Vagina (tissue), 2 donors: ENCODE measurements at places on chromosomes 6 and 20.

DNA sequence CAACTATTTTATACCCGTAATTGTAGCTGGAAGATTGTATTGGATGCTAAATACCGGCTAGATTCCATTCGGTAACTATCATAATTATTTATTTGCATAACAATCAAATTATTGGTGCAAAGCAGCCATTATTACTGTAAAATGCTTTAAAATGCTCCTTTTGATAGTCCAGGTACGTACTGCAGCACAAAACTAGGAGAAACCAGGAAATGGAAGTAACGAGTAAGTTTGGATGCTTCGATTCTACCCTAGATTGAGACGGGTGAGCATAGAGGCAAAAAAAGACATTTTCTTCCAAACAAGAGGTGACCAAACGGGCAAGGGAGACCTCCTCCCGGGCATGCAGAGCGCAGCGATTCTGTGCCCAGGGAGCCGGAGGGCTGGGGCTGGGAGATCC lies 469 bp upstream of the XRN2 start:
- DNase-seq = no peak

DNA sequence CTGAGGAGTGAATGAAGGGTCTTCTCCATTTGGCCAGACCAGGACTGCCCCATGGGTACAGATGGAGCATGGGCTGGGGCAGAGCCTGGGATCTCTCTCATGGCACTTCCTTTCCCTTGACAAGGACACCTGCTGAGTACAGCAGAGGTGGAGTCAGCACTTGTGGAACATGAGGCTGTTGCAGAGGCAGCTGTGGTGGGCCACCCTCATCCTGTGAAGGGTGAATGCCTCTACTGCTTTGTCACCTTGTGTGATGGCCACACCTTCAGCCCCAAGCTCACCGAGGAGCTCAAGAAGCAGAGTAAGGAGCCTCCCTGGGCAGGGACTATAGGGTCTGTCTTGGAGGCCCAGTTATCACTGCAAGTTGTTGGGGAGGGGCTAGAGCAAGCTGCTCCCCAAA lies 29.6 kb downstream of the GSS start:
- DNase-seq = no peak

DNA sequence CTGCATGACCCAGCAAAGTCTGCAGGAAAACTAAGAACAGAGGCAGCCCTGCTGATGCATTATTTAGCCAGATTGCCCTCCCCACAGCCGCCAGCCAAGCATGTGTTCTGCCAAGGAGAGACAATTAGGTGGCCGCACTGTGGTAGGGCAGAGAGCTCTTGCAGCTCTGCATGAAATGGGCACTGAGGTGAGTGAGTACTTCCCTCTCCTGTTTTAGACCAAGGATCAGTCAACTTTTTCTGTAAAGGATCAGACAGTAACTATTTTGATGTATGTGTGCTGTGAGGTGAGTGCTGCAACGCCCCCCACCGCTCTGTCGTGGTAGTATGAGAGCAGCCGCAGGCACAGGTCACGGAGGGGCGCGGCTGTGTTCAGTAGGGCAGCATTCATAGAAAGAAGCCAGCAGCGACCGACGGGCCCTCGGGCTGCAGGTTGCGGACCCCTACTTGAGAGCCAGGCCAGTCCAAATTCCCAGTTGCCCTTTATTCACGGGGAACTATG lies 23.8 kb upstream of the FAM50B start:
- no peak for DNase-seq

DNA sequence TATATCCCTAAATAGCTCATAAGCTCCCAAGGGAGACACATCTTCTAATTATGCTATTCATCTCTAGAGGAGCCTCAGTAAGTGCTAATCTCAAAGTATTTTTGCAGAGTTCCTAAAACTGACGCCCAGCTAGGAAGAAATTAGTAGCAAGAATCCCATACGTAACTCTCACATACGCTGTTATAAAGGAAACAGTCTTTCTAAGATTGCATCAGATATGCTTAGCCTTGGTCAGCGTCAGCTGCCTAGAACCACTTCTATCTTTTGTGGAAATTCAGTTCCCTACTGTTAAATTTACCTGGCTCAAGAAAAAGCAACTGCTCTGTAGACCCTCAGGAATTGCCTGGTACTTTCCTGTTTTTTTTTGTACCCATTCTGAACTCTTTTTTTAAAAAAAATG lies 13.6 kb downstream of the RIPOR2 start:
- no peak for DNase-seq

GRCh38 chr20:54079652-54080051 lies 9.3 kb upstream of the BCAS1 start:
- DNase-seq = peak; percentile 52

GRCh38 chr6:46118836-46119235 lies 11.0 kb upstream of the ENPP4 start:
- DNase-seq = no peak

- DNase-seq = no peak
These were observed 167.4 kb downstream of the EYA4 start for GRCh38 chr6:133408543-133408942.

DNA sequence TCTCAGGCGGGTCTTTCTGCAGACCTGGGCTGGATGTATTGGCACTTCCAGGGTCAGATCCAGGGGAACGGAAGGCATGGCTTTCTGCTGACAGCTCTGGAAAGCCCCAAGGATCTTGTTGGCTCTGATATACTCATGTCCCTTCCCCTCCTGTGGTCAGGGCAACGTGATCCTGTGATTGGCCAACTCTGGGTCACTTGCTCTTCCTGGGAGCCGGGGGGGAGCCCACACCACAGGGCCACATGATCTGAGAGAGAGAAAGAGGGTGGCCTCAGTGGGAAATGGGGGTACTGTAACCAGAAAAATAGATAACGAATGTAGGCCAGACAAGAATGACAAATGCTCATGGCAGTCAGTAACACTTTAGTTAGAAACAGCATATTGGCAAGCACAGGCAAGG lies 223.0 kb downstream of the NFATC2 start:
- no peak for DNase-seq

- no peak for DNase-seq
These were observed 7.9 kb downstream of the EXOC2 start for GRCh38 chr6:684831-685636.

DNA sequence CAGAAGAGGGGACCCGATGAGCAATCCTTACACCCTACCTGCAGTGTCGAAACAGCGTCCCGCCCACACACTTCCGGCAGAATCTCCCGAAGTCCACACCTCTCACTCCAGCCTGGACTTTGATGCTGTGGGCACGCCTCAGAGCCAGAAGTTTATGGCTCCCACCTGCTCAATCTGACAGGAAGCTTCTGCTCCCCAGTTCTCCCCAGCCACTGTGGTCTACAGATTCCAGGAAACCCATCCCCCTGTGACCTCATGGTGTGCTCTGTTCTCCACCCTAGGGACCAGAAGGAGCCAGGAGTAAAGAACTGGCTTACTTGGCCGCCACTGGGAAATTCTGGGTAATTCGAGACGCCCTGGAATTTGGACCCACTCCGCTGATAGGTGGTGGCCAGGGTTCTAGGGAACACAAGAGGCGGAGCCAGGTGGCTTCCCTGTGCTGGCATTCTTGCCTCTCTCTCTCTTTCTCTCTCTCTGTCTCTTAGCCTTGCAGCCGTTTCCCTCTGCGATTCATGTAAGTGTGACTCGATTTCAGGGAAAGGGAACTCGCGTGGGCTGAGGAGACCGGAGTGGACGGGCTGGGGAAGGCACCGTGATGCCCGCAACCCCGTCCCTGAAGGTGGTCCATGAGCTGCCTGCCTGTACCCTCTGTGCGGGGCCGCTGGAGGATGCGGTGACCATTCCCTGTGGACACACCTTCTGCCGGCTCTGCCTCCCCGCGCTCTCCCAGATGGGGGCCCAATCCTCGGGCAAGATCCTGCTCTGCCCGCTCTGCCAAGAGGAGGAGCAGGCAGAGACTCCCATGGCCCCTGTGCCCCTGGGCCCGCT lies at the start of gene TRIM15:
Gene TRIM15 (plus strand): TSS at position 457 of the 828 bp plus-strand sequence. CDS start 139 bp downstream, at position 596.
- DNase-seq = no peak

DNA sequence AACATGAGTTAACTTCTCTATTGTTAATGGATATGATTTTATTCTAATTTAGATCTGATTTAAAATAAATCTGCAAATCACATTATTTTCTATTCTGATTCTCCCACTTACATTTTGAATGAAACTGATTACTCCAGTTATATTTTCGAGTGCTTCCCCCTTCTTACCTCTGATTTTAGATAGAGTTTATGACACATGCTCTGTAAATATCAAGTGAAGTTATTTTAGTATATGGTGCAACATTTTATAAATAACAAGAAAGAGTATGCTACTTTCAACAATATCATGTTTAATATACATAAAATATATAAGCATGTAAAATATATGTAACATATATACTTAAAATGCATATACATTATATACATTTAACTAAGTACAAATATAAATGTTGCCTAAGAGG lies 38.9 kb downstream of the PLCB1 start:
- DNase-seq = no peak

- DNase-seq = no peak
These were observed 133.7 kb upstream of the IFNGR1 start for GRCh38 chr6:137352859-137353258.

- DNase-seq = no peak
These were observed 386.2 kb downstream of the THBS2 start for GRCh38 chr6:168867247-168868102.

- DNase-seq = no peak
These were observed 648.5 kb downstream of the RNF144B start for GRCh38 chr6:19035461-19036195.

DNA sequence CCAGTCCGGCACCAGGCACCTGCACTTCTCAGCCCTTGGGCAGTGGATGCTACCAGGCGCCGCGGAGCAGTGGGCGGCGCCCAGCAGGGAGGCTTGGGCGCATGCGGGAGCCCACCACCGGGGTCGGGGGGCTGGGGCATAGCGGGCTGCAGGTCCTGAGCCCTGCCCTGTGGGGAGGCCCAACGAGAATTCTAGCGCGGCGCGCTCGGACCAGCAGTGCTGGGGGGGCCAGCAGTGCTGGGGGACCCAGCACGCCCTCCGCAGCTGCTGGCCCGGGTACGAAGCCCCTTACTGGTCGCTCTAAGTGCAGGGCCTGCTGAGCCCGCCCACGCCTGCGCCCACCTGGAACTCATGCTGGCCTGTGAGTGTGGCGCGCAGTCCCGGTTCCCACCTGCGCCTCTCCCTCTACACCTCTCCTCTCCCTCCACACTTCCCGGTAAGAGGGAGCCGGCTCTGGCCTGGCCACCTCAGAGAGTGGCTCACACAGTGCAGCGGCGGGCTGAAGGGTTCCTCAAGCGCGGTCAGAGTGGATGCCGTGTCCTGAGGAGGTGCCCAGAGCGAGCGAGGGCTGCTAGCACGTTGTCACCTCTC lies 28.5 kb upstream of the SERPINB1 start:
- no peak for DNase-seq

- no peak for DNase-seq
These were observed 41.7 kb downstream of the COL19A1 start for GRCh38 chr6:69907981-69908498.

DNA sequence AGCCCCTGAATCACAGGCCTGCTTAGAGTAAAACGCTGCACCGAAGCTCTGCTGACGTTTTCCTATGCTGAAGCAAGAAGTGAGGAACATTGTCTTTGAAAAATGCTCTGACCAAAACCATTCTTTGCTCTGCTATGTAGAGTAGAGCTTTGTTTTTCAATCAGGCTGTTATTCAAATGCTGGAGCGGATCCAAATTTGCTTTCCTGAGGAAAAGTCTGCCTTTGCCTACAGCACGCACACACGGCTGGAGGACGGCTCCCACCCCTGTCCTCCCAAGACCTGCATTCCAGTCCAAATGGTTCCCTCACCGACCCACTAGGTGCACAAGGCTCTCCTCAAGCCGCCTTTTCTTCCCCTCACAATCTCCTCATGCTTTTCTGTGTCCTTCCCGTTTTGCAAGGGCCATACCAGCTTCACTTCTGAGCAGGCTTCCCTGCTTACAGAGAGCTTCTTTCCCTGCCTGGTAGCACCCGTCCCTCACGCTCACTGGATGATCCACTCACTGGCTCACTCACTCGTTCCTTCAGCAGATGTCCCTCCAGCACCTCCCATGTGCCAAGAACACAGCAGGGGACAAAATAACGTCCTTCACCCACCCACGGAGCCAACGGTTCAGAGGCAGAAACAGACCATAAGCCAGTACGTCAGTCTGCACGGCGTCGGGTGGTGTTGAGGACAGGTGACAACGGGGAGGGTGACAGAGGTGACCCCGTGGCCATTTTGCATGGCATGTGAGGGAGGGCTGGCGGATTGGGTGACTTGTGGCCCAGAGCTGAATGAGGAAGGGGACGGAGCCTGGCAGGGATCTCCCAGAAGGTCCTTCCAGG lies 137.9 kb upstream of the NEDD9 start:
- no peak for DNase-seq

DNA sequence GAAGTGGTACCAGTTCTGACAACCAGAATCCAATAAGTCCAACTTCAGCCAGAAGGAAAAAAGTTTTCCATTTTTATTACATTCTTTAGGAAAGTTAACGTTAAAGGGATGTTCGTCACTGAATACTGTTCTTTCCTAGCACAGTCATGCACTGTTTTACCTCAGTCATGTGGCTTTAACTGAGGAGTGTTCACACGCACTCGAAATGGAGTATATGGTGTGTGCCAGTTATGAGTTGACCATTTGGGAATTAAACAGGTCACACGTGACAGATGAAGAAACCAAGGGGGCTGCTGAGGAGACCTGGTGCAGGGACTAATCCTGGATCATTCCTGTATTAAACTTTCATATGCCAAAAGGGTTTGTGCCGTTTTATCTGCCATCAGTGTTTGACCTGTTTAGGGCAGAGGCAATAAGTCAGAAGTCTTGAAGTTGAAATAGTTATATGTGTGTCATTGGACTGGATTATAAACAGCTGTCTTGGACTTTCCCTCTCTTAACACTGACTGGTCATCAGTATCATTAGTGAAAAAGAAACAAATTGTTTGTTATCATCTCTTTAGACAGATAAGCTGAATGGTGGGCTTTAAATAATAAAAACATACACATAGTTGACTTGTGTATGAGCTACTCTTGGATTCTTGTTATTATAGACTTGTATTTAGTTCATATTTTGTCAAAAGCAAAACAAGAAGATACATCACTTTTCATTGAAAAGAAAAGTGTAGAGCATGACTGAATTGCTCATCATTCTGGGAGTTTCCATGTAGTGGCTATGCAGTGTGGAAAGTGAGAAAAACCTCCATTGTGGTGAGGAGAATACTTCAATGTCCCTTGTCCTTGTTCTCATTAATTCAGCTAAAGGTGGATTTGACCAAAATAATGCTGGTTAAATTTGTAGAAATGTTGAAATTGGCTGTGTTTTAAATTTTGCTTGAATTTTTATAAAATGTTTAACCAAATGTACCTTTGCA lies 123.5 kb upstream of the SAMD5 start:
- no peak for DNase-seq

DNA sequence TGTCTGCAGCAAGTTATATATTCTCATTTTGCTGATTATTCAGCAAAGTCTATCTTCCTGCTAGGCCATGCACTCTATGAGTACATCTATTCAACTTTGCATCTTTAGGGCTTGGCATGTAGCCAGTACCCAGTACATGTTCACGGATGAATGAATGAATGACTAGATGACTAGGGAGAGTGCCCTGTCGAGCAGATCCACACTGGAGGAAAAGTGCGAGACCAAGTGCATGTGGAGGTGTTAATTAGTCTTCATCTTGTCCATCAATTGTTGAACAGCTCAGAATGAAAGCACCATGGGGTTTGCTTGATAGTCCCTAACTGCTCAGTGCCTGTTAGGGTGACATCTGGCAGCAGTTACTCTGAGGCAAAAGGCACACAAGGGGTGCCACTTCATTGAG lies 30.4 kb downstream of the TM9SF4 start:
- DNase-seq = no peak
